ENCODE measurements at places on chromosomes 5 and 9.

DNA sequence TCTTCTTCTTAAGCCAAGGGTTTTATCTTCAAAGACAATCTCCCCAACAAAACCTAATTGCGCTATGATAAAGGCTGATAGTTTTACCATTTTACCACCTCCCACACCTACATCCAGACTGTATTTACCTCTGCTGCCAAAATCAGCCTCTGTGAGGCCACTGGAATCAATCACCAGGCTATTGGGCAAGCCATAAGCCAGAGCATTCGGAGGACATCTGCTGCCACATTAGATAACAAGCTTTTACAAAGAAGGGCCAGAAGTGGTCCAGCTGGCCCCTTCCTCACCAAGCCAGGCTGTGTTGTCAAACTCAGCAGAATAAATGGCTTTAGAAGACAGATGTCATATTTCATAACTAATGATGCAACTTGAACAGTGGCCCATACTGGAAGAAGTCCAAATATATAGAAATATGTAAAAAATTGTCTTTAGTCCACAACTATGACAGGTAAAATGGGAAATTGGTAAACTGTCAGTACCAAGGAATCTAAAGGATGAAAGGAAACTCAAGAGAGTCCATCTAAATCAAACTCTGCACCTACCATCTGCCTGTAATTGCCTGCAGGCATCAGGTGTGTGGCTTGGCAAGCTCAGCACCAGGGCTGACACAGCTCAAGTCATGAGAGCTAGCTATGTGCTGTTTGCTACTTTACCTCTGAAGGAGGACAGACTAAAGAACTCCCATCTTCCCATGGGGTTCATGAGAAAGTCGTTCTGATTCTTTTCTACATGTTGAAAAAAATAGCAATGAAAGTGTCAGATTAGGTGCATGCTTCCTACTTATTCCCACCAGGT is 16.1 kb downstream of the SLC45A2 start:
- DNase-seq = no peak

GRCh38 chr9:94270009-94270408 is 10.9 kb downstream of the ZNF169 start:
- no peak for DNase-seq

DNA sequence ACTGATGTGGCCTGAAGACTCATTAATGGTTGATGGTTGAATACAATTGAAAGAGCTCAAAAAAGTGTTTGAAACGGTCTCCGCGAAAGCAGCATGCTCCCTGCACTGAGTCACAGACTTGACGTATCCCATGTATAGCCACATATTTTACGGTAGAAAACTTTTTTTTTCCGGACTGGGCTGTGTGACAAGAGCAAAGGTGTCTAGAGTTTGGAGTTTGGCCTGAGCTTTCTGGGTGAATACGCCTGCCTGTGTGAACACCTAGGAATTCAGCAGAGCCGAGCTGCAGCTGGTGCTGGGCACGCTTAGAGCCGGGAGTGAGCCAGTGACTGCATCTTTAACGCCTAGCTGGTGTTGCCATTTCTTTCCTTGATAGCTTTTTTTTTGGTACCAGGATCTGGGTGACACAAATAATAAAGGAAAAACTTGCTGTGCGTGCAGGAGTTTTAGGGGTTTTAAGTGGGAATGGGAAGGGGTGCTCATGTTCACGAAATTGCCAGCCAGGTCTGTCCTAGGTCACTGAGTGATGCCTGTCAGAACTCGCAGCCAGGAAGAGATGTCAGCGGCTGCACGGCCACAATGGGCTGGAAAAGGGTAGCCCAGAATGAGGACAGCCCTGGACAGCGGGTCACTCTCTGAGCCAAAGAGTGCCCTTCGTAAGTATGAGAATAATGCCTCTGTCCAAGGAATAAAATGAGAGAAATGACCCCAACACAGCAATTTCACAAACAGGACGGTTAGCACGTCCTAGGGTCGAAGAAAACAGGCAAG is 51.7 kb downstream of the PSMB7 start:
- no peak for DNase-seq

- DNase-seq = no peak
Observed at GRCh38 chr9:13143281-13143680, 136.2 kb downstream of the MPDZ start.

DNA sequence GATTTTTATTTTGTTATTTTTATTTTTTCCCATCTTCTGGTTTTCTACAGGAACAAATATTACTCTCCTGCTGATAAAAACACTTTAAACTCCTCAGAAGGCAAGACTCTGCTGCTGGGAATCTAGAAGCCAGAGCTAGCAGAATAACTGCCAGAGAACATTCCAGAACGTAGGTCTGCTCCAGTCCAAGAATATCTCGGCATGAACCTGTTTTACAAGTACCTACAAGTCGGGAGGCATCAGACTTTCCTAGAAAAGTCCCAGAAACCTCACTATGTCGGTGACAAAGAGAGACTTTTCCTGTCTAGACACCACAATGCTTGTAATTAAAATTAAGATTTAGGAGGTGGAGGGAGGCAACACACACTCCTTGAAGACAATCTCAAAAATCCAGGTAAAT is 41.4 kb downstream of the FABP6 start:
- DNase-seq = no peak

DNA sequence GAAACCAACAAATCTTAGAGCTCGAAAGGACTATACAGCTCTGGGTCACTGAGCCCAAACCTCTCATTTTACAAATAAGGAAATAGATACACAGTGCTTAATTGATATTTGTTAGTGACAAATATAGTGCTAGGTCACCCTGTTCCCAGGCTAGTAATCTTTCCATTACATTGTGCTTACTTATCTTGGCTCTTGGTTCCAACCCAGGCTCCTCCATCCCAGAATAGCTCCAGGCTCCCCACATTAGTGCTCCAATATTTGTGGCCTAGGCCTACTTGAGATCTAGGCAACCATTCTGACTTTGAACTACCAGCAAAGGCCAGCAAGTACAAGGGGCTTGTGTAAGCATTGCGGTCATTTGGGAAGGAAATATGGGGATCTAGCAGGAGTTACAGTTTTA is 21.7 kb upstream of the SUB1 start:
- no peak for DNase-seq

DNA sequence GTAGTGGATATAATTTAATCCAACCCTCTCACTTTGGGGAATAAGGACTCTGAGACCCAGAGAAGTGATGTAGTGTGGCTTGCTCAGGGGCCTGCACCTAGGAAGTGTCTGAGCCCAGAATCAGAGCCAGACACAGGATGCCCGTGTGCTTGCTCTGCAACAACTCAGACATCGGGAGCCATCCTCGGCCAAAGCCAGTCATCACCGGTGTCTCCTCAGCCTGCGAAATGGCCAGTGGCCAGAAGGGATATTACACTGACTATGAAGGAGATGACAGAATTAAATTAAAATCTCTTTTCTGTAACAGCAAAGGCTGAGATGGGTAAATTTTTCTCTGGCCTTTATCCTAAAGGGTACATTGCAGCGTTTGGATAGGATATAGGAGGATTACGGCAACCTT is 102.9 kb downstream of the MARCHF11 start:
- no peak for DNase-seq

- DNase-seq = no peak
Observed at GRCh38 chr5:124402144-124402581, 344.3 kb downstream of the ZNF608 start.

- DNase-seq = no peak
Observed at GRCh38 chr5:136246632-136247031, 53.7 kb upstream of the SMIM32 start.

DNA sequence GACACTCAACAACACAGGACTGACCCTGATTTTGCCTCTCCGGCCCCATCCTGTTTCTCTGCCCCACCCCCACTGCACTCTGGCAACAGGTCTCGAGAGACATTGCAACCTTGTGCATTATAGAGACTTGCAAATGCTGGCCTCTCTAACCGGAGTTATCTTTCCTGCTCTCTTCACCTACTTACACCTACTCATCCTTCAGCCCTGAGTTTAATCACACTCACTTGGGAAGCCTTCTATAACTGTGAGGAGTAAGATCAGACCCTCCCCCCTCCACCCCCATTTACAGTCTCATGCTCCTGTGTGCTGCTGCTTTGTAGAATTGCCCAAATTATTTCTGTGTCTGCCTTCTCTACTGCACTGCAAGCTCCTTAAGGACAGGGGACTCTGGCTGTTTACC is 42.8 kb downstream of the WWC1 start:
- DNase-seq = no peak
